ENCODE measurements at places on chromosomes 13 and 19. TPM values are rescaled to one million over a fixed set of nuclear protein-coding genes. Genes with fewer than 3 reads are reported as not detected.

Gene SERTM1
- not detected for total RNA-seq

Gene SHANK1
- under 0.01 TPM for total RNA-seq

Gene KLK15
- not detected for total RNA-seq

Gene SPTBN4
- total RNA-seq: 0.36 TPM

Gene SMIM24
- total RNA-seq: not detected

Gene ATP4A
- total RNA-seq: not detected

Gene DKKL1
- 0.34 TPM for total RNA-seq

Gene PRTN3
- total RNA-seq: not detected

Gene CADM4
- 18.7 TPM for total RNA-seq

Gene PGLYRP2
- not detected for total RNA-seq

Gene SELENOV
- not detected for total RNA-seq

Gene NKPD1
- total RNA-seq: 0.93 TPM

Gene SRRM5
- 0.07 TPM for total RNA-seq

Gene LAIR1
- not detected for total RNA-seq

Gene CCDC169
- total RNA-seq: 2.4 TPM

Gene PTPRS
- total RNA-seq: 46.2 TPM

Gene ZNF549
- total RNA-seq: 8.2 TPM

Gene RASIP1
- total RNA-seq: 0.71 TPM

Gene SIGLEC8
- not detected for total RNA-seq

Gene SIAH3
- total RNA-seq: not detected

Gene ICAM4
- 5.8 TPM for total RNA-seq

Gene VSTM2B
- not detected for total RNA-seq

Gene ZNF284
- 1.7 TPM for total RNA-seq

Gene UBE2L5
- total RNA-seq: not detected

Gene ZNF382
- 4.1 TPM for total RNA-seq

Gene FXYD1
- total RNA-seq: not detected

Gene GTF3A
- total RNA-seq: 129 TPM

Gene HMG20B
- 60.1 TPM for total RNA-seq

Gene C1QTNF9
- total RNA-seq: not detected

Gene GAPDHS
- not detected for total RNA-seq

Gene GNA15
- 93.0 TPM for total RNA-seq

All from nasal cavity respiratory epithelium epithelial cell of viscerocranial mucosa (primary cell).